ENCODE measurements at places on chromosomes 12 and 14.

DNA sequence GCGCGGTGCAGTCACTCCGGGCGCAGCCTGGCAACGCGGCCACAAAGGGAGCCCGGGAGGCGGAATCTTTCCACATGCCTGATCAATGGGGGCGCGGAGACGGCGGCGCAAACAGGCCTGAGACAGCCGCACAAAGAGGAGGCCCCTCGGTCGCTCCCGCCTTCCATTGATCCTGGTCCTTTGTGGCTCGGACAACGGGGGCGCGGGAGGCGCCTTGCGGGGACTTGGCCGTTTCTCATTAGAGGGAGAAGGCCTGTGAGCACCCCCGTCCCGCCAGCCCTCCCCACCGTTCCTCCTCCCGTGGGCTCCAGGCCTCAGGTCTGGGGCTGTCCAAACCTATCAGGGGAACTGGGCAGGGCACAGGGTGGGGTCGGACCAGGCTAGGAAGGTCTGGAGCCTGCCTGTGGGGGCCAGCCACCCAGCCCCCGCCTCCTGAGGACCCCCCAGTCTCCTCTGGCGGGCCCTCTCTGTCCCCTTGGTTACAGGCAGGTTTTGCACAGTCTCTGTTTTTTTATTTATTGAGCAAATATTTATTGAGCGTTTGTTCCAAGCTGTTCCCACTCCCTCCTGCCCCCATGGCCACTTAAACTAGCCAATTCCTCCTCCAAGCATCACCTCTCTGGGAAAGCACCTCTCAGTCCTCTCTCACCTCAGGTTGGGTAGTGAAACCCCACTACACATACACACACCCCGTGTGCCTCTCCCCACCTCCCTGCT lies 29.0 kb upstream of the MSI1 start:
- DNase-seq: no peak

- DNase-seq: no peak
These were observed 178.6 kb downstream of the BCAT1 start for GRCh38 chr12:24770334-24770733.

GRCh38 chr14:47626151-47627035 lies 49.0 kb downstream of the MDGA2 start:
- DNase-seq: no peak

- DNase-seq: no peak
These were observed 203.4 kb upstream of the DDHD1 start for GRCh38 chr14:53356361-53357150.

GRCh38 chr12:67759829-67760228 lies 111.3 kb downstream of the DYRK2 start:
- no peak for DNase-seq

GRCh38 chr14:105384605-105385321 lies 13.6 kb upstream of the TEX22 start:
- no peak for DNase-seq

DNA sequence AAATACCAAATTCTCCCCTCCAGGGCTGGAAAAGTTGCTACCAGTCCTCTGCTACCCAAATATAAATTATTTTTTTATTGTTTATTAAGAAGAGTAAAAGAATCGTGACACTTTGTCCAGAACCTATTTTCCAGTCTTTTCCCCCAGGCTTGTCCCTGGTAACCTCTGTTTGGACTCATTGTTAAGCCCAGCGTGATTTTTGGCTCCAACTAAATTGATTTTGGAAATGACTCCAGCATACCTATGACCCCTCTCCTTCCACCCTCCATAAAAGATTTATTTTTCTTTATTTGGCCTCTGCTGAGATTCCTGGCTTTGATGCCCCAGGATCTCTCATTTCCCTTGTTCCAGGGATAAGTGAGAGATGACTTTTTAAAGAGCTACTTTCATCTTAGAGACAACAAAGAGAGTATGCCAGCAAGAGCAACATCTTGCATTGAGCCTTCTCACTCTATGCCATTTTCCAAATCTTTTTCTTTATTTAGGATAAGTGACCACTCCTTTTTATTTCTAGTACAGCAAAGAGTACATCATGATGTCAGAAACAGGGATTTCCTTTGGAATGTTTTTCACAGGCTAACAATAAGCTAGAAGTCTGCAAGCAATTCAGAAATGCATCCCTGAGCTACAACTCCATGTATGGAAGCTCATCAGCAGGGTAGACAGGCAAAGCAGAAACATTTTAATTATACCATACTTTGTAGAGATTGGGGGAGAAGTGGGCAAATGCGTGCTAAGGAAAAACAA lies 75.8 kb downstream of the DAD1 start:
- no peak for DNase-seq

- no peak for DNase-seq
These were observed 94.4 kb downstream of the FIGNL2 start for GRCh38 chr12:51753980-51754675.

DNA sequence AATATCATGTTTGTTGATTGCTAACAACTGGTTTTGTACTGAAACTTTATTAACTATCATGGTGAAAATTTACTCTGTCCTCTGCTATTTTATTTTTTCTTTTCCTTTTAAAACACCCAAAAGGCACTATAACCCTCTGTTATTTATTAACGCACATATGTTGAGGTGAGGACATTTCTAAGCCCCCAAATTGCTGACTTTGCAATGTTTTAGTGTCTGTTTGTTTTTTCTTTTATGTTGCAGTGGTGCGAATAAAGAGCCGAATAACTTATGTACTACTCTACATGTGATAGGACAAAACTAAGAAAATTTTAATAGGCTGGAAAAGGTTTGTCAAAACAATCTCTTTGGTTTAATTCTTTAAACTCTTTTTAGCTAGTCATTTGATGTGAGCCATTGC lies 24.5 kb upstream of the PAWR start:
- no peak for DNase-seq

DNA sequence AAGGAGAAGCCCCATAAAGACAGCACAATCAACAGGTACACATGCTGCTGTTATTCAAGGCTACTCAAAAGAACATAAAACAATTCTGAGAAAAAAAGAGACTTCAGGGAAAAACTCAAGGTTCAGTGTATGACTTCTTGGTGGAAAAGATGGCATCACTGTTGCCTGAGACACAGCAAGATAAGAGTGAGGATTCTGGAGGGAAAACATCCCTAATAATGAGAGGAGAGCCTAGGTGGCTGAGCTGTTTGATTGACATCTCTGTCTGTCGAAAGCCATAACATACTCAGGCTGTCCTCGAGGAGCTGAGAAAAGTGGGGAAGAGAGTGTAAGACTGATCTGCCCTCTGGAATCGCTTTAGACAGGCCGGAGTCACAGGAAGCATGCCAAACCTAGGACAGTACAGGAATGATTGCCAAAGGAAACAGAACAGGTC lies 193.4 kb upstream of the AMIGO2 start:
- no peak for DNase-seq

DNA sequence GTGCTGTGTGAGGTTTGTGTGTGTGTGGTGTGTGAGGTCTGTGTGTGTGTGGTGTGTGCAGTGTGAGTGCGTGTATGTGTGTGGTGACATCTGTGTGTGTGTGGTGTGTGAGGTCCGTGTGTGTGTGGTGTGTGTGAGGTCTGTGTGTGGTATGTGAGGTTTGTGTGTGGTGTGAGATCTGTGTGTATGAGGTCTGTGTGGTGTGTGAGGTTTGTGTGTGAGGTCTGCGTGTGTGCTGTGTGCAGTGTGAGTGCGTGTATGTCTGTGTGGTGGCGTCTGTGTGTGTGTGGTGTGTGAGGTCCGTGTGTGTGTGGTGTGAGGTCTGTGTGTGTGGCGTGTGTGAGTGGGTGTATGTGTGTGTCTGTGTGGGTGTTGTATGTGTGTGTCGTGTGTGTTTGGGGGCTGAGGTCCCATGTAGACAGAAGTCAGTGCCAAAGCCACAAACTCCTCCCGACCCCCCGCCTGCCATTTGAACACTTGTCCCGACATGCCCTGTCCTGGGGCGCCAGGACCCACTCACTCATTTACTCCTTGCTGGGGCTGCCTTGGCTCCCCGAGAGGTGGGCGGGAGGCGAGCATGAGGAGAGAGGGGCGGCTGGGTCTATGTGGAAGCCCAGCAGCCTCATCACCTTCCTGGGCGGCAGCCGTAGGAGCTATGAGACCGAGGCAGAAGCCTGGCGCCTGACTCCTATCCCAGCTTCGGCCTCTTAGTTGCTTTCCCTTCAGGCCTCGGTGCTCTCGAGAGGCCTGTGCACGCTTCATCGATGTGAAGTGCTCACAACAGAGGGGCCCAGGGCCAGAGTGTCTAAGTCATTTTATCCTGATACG lies 20.5 kb downstream of the RILPL1 start:
- DNase-seq: no peak

DNA sequence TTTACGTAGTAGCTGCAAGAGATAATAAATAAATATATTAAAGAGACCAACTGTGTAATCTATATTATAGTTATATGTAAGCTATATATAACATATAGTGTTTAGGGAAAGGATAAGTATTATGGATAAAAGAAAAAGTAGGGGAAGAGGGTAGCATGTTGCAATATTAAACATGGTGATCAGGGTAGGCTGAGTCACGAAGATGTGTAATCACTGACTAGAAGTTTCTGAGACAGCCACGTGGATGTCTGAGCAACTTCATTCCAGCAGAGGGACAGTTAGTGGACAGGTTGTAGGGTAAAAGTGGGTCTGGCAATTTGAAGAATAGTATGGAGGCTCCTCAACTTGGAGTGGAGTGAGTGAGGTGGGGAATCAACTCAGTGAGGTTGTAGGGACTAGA lies 109.7 kb downstream of the ANO4 start:
- DNase-seq: no peak

- DNase-seq: no peak
These were observed 255.9 kb downstream of the NPAS3 start for GRCh38 chr14:33194551-33194950.

DNA sequence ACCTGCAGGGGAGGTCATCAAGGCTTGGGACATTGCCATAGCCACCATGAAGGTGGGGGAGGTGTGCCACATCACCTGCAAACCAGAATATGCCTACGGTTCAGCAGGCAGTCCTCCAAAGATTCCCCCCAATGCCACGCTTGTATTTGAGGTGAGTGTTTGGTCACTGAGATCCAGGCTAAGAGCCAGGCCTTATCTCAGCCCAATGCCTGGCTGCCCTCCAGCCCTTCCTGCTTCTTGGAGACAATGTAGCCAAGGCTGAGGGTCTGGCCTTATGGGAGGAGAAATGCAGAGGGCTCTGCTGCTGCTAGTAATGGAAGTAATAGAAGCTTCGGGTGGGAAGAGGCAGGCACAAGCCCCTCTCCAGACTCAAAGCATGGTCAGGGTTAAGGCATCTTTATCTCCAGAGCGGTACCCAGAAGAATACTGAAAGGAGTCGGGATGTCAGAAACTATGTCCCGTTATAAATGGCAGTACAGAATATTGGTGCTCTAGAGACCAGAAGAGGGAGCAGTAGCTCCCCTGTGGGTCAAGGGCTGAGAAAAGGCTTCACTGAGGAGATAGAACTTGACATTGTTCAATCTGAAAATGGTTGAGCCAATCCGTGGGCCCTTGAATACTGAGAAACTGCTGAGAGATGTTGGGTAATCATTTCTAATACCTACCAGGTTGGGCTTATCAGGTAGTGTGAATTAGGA lies 3.1 kb downstream of the FKBP4 start:
- no peak for DNase-seq

- DNase-seq: peak; percentile 77
These were observed at the start of gene ZBTB39 for GRCh38 chr12:57005980-57006808. Gene ZBTB39 (minus strand): TSS chr12:57006546. CDS start chr12:57004917, 1,629 bp downstream.

- DNase-seq: no peak
These were observed 11.7 kb downstream of the TUBA1C start for GRCh38 chr12:49276304-49277290.

DNA sequence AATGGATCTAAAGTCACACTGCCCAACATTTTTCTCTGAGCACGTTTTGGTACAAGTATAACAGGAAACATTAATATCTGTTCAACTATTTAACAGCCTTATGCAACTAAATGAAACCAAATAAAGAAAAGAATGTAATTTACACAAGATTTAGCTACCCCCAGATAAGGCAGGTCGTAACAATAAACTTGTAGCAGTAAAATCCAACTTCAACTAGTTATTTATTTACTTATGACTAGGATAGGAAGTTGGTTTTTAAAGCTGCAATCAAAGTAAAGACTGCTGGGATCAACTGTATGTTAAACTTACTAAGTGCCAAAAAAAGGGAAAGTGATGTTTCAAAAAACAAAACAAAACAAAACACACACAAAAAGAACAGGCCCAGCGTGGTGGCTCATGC lies 30.9 kb downstream of the FERMT2 start:
- DNase-seq: no peak

DNA sequence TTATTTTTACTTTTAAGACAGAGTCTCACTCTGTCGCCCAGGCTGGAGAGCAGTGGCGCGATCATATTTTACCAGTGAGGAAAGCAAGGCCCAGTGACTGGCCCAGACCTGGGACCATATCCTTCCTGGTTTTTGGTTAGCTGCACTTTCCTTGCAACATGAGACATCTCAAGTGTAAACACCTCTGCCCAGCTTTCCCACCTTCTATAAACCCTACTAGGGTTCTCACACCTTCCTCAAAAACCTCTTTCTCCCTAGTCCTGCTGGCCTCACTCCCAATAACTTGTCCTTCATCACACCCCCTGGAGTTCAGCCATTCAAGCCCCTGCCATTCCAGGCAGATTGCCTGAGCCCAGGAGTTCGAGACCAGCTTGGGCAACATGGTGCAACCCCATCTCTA lies 10.3 kb upstream of the PRPH start:
- no peak for DNase-seq

DNA sequence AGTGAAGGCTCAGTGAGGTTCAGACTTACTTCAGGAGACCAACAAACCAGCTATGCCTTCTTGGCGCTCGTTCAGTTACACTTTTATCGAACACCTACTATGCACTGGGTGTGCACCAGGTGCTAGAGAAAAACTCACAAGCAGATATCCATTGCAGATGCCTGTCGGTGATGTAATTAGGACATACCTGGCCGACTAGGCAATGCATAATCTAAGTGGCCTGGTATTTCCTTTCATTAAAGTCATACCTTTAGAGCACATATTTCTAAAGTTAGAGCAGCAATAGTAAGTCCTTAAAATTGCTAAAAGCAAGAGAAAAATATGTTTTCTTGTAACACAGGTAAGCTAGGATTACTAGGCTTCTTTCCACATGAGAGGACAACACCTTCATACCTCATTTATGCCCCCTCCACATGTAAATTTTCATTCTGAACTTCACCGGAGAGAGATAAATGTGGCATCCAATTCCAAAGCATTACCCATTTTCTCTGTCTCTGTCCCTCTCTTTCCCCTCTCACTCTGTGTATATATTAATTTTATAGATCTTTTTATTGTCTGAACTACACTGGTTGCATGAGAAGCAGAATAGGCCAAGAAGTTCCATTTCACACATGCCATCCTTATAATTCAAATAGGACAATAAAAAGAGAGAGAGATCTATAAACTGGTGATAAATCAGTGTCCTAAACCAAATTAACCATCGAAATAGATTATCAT lies 242.2 kb downstream of the SPTSSA start:
- DNase-seq: no peak

DNA sequence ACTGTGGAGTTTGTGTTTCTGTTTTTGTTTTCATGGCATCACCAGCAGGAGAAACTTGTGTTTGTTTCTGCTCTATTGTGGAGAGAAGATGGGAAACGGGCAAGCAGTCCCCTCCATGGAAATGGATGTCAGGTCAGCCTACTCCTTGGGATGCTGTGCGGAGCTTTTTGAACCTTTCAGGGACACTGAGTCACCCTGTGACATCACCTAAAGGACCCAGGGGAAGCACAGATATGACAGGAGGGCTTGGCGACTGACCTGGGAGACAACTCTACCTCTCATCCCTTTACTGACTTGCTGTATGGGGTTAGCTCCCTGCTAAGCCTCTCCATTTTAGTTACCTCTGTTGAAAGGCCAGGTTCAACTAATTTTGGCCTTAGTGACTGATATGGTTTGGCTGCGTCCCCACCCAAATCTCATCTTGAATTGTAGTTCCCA lies 706.9 kb upstream of the TMEM132C start:
- DNase-seq: no peak

Measured in CD4-positive, alpha-beta T cell treated with Interleukin-12 subunit alpha and Interleukin-12 subunit beta, for 1 hour (primary cell).